CD4-positive, alpha-beta T cell (primary cell): ENCODE measurements at places on chromosomes 1 and 21.

GRCh38 chr1:7406641-7407543 is 364.2 kb upstream of the VAMP3 start:
- DNase-seq: no peak

DNA sequence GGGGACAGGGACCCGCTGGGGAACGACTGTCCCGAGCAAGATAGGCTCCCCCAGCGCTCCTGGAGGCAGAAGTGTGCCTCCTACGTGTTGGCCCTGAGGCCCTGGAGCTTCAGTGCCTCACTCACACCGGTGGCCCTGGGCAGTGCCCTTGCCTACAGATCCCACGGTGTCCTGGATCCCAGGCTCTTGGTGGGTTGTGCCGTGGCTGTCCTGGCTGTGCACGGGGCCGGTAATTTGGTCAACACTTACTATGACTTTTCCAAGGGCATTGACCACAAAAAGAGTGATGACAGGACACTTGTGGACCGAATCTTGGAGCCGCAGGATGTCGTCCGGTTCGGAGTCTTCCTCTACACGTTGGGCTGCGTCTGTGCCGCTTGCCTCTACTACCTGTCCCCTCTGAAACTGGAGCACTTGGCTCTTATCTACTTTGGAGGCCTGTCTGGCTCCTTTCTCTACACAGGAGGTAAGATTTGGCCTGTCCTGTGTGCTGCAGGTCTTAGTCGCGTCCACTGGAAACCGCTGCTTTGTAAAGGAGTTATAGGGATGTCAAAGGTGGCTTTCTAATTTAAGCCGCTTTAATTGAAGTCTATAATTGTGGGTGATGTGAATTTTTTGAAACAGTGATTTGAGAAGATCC is 717 bp downstream of the UBIAD1 start:
- no peak for DNase-seq

GRCh38 chr1:166384948-166385347 is 218.1 kb upstream of the FAM78B start:
- DNase-seq: no peak

GRCh38 chr1:155645034-155645598 is 35.1 kb downstream of the MSTO1 start:
- no peak for DNase-seq

- DNase-seq: no peak
Measured at GRCh38 chr1:156154317-156154749, 948 bp downstream of the SEMA4A start.

DNA sequence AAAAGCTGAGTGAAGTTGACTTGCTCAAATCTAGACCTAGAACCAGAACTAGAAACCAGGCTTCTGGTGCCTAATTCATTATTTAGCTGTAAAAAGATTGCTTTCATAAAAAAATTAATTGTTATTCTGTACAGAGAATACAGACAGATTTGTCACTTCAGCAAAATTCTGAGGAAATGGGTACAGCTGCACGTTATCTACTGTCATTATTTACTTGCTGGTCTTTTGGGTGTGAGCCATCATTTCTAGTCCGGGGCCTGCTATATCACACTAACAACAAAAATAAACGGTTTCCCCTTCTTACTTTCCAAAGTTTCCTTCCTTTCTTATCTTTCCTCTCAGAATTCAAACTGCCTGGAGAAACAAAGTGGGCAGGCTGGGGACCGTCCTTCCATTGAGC is 68.3 kb downstream of the PTGER3 start:
- no peak for DNase-seq

DNA sequence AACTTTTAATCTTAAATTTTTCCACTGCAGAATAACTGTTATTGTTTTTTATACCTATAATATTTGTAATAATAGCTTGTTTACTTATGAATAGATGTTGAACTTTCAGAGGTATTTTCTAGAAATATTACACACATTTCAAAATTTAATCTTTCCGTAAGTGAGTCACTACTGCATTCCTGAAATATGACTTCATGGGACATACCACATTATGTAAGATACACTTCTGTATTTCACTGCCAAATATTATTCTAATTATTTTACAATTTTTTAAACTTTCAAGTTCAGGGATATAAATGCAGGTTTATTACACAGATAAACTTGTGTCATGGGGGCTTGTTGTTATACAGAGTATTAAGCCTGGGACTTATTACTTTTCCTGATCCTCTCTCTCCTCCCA is 2220.5 kb downstream of the NCAM2 start:
- DNase-seq: no peak

- no peak for DNase-seq
Measured at GRCh38 chr1:230375780-230376179, 50.4 kb downstream of the PGBD5 start.

DNA sequence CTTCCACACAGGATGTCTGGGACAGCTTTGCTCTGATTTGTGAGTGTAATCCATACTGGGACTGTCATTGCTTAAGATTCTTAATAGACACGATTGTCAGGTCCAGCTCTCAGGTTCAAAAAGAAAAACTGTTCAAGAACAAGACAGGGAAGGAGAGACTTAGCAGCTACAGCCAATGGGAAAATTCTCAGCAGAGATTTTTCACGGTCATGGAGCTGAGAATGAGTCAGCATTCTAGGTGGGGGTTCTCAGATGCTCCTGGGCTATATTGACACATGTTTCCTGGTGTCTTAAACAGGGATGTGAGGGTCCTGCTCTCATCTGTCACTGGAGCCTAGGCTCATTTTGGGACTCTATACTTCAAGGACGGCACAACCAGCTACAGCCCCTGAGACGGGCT is 318.3 kb downstream of the RRAGC start:
- DNase-seq: no peak

DNA sequence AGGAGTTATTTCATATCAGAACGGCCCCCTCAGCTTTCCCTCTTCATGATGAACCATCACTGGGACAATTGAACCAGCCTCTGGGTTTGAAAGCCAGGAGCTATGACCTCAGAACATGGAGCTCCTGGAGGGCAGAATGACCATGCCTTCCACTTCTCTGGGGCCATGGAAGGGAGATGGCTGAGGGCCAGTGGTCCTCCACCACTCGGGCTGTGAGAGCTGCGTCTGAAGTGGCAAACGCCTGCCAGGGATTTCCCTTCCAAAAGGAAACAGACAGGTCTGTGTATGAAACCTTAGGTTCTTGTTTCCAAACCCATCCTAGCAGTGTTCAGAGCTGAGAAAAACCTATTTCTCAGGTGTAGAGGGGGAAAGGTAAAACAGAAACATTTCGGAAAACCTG is 22.5 kb downstream of the PKP1 start:
- DNase-seq: no peak

DNA sequence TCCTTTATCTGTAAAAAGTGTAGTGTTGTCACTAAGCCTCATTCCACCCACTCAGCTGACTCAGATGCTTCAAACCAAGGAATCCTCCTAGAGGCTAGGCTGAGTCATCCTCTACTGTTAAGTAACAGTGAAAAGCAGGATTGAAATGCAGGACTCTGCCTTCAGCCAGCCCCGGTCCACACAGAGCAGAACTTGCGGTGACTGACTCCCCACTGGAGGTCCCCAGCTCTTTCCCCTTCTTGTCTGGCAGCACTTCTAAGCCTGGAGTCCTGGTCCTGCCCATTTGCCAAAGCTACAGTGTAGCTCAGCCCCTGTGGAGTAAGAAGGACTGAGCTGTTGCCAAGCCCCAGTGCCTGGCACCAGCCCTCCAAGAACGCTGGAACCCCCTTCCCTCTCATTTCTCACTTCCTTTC is 1.7 kb downstream of the RAB7B start:
- no peak for DNase-seq

DNA sequence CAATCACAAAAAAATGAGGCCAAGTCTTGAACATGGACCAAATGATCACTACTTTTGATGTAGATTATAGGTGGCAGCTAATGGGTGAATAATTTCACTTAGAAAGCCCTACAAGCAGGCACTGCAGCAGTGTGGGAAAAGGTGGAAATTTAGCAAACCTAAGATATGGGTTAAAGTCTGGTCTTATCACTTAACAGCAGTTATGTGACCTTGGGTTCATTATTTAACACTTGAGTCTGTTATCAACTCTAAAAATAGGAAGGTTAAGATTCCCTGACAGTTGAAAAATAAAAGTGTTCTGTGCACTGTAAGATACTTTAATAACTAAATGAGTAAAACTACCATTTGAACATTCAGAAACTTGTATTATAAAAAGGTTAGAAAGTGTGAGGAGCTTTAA is 47.5 kb downstream of the SSX2IP start:
- no peak for DNase-seq

DNA sequence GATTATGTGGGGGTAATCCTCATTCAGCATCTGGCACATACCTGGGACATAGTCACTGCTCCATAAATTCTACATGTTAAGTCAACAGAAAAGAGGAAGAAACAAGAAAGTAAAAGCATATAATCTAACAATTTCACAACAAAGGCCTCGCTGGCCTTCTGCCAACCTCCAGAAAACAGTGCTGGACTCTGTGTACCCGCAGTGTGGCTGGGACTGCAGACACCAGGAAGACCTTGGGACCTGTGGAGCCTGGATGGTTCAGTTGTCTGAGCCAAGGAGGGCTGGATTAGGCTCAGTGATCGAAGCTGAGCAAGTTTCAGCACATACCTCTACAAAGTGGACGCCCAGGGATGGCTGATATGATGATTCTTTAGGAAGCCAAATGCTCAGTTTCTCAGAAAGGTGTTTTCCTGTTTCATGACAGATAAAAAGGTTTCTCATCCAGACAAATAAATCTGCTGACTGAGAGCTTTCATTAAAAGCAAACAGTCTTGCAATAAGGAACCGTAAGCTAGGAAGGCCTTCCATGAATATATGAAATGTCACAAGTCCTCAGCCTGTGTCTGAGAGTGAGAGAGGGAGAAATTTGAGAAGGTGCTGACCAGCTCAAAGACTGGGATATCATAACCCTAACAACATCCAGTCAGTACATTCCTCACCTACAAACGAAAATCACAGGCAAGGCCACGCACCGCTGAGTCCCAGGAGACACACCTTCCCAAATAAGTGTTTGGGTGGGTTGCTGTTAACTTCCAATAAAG is 48.4 kb downstream of the CAPZB start:
- peak; percentile 43 for DNase-seq

- DNase-seq: no peak
Measured at GRCh38 chr21:44844256-44844655, 26.4 kb upstream of the SUMO3 start.

DNA sequence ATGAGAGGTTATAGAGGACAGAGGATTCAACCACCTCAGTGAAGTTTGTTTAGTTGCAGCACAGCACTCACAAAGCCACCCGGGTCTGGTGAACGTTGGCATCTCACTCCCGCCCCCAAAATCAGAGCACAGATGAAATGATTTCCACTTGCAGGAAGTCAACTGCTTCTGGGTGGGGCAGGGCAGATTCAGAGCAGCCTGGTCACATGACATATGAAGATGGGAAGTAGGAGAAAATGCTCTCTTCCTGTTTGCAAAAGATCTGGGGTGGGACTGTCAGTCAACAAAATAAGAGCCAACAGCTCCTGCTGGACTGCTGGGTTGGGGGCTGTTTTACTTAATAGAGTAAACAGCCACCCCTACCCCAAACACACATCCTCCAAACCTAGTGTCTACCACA is 43.2 kb downstream of the LRRC71 start:
- DNase-seq: peak; percentile 38

DNA sequence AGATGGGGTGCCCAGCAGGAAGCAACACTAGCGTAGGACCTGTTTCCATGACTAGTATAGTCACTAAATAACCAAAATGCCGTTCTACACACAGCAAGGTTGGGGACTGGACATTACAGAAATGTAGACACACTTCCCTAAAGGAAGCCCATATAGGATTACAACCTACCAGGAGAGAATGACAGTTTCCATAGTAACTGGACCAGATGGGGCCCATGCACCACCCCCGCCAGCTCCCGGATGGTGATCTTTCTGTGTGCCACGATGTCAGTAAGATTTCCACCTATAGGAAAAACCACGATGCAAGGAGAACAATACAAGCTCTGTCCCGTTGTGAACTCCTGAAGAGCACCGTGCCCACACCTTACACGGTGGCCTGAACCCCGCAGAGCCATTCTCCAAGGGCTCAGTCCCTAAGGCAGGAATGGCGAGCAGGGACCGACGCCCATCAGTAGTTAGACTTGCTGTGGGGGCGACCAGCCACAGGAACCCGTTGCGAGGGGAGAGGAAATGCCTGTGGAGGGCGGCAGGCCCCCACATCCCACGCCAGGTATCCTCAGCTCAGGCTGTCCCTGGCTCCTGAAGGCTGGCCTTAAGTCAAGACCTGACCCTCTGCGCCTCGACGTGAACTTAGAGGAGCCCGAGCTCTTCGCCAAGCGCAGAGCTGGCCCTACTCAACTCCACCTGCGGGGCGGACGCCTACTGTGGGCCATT is 13.6 kb upstream of the CEP85 start:
- no peak for DNase-seq

- DNase-seq: no peak
Measured at GRCh38 chr1:31788825-31789256, 24.7 kb upstream of the ADGRB2 start.

- peak; percentile 77 for DNase-seq
Measured at GRCh38 chr21:33541756-33542639, at the start of gene GART. TSS of gene GART (minus strand) at chr21:33542117. CDS start at chr21:33539315, 2,802 bp downstream.

- DNase-seq: no peak
Measured at GRCh38 chr1:223456747-223457146, 63.5 kb downstream of the CCDC185 start.

- DNase-seq: no peak
Measured at GRCh38 chr1:176843352-176844297, 320.9 kb downstream of the ASTN1 start.

GRCh38 chr1:78211483-78212092 is 165.8 kb downstream of the GIPC2 start:
- DNase-seq: no peak

DNA sequence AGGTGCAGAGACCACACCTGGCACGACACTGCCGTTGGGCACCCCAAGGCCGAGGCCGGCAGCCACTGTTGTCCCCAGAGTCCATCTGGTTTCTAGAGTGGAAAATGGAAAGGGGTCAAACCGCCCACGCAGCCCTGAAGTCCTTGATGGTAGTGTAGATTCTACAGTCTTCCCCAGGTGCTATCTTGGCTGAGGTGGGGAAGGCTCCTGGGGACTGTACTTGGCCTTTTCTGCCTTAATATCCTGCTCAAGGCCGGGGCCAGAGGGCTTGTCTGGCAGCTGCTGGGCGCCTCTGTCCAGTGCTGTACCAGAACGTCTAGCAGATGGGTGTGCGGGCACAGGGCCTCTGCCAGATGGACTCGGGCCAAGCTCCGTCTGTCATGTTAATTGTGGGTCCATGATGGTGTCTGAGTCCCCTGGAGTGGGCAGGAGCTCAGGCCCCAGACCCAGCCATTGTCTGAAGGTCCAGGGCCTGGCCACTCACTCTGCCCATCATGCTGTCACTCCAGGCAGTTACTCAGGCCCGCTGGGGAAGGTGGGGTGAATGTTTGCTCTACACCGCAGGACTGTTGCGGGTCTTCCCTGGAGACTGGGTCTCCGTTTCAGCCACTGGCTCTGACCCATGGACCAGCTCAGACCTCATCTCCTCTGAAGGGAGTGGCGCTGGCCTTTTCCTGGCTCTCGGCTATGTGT is 161.9 kb upstream of the COL6A1 start:
- DNase-seq: no peak

GRCh38 chr1:53982034-53982762 is 35.8 kb downstream of the LDLRAD1 start:
- DNase-seq: no peak

GRCh38 chr1:5847013-5847659 is 145.1 kb downstream of the NPHP4 start:
- DNase-seq: no peak
